Effector CD8-positive, alpha-beta T cell (primary cell): ENCODE measurements at places on chromosomes 3 and 15.

- DNase-seq: no peak
These were observed 30.0 kb upstream of the SLC41A3 start for GRCh38 chr3:126113733-126114442.

DNA sequence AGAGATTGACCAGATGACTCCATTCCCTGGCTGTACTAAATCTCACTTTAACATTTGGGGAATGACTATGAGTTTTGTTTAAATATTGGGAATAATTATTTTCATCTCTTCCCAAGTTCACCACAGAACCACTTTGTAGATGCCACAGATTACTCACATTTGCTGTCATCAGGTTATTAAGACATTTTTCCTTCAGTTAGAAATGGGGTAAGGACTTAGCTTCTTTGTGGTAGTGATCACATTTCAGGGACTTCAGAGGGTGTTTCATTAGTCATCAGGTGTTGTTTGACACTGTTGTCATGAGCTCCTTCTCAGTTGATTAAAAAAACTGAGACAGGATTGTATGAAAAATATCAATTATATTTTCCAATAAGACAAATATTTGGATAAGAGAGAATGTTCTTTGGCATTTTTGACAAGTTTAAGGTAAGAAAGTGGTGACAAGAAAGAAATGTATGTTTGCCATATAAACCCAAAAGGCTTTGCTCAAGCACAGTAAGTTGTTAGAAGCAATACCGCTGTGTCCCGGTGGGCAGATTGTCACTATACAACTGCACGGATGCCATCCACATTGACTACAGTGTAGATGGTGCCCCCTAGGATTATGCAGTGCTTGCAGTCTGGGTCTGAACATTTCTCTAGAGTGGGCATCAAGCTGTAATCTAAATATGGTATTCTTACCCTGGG lies 22.3 kb downstream of the FBXL2 start:
- no peak for DNase-seq

GRCh38 chr15:67415181-67415580 lies 105.8 kb upstream of the C15orf61 start:
- no peak for DNase-seq

- DNase-seq: no peak
These were observed 40.5 kb downstream of the FILIP1L start for GRCh38 chr3:100073714-100074307.

DNA sequence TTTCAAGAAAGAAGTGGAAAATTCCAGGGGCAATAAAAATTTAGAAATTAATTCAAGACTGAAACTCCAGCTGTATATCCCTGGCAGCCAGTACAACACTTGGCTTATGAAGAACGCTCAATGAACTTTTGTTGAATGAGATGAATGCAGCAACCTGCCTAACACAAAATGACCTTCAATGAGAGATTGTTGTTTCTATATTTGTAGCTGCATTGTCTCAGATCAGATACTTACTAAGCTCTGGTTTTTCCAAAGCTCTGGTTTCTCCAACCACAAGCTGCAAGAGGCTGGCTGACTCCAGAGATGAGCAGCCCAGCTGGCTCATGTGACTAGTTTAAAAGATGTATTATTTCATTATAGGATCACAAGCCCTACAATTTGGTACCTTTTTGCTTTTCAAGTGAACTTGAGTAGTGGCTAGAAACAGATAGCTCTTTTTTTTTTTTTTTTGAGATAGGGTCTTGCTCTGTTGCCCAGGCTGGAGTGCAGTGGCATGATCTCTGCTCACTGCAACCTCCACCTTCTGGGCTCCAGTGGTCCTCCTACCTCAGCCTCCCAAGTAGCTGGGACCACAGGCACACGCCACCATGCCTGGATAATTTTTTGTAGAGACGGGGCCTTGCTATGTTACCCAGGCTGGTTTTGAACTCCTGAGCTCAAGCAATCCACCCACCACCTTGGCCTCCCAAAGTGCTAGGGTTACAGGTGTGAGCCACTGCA lies 57.4 kb downstream of the UMPS start:
- DNase-seq: no peak

DNA sequence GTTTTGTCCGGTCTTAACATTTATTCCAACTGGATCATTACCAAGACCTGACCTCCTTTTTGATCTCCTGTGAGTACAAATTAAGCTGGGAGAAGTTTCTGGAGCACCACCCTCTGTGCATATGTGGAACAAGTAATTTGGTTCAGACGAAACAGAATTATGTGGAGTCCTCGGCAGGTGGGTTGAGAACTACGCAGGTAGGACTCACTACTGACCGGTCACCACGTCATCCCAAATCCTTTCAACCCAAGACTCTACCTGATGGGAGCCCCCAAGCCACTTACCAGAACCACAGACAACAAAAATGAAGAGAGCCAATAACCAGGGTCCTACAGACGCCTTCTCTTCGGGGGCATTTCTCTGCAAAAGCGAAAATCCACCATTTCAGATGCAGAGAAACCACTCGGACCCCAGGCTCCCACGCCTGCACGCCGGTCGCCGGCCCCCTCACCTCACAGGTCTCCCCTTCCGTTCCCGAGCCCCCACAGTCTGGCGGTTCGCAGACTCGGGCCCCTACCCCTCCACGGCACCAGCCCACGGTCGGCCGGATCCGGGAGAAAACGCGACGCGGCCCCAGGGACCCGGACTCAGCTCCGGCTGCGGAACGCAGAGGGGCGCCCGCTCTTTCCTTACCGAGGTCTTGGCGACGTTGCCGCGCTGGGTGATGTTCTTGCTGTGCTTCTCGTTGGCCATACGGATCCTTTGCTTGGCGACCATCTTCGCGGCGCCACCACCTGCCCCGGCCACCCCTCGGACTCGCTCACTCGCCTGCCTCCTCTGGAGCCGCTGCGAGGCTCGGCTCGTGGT lies 674 bp downstream of the SERP1 start:
- no peak for DNase-seq

DNA sequence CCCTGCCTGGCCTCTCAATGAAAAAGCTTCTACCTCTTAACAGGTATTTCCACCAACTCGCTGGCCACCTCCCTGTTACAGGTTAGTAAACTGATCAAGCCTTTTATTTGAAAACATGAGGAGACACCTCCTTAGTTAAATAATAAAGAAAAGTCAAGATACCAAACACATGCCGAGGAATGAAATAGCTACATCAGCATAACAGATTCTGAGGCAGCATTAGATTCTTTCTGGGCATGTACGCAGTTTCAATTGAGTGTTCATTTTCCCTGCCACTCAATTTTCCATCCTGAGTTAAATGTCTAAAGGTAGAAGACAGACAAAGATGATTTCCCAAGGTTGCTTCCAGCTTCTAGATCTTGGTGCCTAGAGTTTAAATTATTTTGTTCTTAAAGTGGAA lies 250.5 kb upstream of the LRTM1 start:
- no peak for DNase-seq

GRCh38 chr3:21441821-21442220 lies 309.2 kb downstream of the ZNF385D start:
- DNase-seq: no peak

GRCh38 chr15:77046704-77047412 lies 24.1 kb downstream of the TSPAN3 start:
- no peak for DNase-seq

DNA sequence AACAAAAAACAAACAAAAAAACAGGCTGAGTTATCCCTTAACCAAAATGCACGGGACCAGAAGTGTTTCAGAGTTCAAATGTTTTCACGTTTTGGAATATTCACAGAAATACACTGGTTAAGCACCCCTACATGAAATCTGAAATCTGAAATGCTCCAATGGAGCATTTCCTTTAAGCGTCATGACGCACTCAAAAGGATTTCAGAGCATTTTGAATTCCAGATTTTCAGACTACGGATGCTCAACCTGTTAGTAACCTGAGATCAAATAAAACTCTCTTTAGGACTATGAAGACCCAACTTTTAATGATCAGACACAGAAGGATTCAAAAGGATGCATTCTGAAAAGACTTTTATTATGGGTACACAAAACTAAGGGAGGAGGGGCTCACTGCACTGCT lies 9.6 kb downstream of the CLPX start:
- no peak for DNase-seq

DNA sequence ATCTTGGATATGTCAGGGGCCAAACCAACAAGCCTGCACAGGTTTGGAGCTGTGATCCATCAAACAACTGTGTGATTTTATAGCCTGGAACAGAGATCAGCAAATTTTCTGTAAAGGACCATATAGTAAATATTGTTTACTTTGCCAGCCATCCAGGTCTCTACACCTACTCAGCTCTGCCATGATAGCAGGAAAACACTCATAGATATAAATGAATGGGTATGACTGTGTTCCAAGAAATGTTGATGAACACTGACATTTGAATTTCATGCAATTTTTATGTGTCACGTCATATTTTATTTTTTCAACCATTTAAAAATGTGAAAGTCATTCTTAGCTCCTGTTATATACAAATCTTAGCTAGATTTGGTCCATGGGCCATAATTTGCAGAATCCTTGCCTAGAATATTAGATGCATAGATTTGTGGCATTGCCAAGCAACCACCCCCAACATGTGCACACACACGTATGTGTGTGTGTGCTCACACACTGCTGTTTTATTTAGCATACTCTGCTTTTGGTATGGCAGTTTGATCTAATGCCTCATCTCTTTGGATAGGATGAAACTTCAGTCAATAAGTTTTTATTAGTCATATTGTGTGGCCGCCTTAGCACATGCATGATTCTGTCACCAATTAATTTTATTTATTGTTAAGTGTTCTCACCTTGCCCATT lies 6.4 kb downstream of the ATXN7 start:
- no peak for DNase-seq

- no peak for DNase-seq
These were observed 78.2 kb downstream of the CCNL1 start for GRCh38 chr3:157081626-157082210.

GRCh38 chr3:73437828-73438227 lies 186.9 kb downstream of the PDZRN3 start:
- DNase-seq: no peak

GRCh38 chr3:171393032-171393744 lies 67.0 kb downstream of the TNIK start:
- no peak for DNase-seq

DNA sequence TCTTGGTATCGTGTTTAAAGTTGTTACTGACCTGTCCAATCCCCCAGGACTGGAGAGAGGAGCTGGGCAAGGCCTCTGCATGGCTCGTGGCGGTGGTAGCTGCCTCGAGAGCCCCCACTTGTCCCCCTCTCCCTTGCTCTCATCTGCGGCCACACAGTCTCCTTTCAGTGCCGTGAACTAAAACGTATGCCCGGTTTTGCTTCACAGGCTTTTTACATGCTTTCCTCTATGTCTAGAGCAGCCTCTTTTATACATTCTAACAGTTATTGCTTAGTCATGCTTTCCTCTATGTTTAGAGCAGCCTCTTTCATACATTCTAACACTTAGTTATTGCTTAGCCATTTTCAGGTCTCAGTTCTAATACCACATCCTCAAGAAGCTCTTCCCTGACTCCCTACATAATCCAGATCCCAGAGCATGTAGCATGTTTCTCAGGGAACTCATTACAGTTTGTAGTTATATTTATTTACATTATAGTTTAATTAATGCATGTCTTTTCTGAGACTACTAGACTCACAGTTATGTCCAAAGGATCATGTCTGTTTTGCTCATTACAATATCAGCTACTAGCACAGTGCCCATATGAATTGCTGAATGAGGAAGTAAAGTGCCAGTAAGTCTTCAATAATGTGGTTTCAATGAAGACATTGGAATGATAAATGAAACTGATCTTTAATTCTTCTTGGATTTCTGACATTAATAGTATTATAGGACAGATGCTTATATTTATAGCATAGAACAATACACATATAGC lies 66.5 kb upstream of the TBL1XR1 start:
- DNase-seq: no peak

- DNase-seq: no peak
These were observed 20.3 kb downstream of the XXYLT1 start for GRCh38 chr3:195250473-195251251.

- peak; percentile 13 for DNase-seq
These were observed at the start of gene NRROS for GRCh38 chr3:196639483-196640296. TSS of gene NRROS (plus strand) at chr3:196639694. CDS start at chr3:196654540, 14,846 bp downstream.

- no peak for DNase-seq
These were observed 1.2 kb downstream of the IGDCC4 start for GRCh38 chr15:65421360-65422215.

DNA sequence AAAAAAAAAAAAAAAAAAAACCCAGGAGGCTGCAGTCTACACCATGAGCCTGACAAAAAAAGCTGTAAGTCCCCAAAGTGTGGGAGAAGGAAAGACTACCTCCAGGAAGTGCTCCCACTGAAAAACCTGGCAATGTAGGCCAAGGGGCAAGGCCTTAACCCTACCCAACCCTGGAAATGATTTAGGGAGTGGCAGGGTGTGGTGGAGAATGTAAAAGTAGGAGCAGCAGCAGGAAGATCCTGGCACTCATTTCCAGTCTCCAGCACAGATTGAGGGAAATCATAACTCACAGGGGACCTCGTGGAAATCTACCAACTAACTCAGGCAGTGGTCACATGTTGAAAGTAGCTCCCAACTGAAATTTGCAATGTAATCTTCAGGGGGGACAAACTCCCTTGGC lies 839.5 kb downstream of the EPHA3 start:
- no peak for DNase-seq

DNA sequence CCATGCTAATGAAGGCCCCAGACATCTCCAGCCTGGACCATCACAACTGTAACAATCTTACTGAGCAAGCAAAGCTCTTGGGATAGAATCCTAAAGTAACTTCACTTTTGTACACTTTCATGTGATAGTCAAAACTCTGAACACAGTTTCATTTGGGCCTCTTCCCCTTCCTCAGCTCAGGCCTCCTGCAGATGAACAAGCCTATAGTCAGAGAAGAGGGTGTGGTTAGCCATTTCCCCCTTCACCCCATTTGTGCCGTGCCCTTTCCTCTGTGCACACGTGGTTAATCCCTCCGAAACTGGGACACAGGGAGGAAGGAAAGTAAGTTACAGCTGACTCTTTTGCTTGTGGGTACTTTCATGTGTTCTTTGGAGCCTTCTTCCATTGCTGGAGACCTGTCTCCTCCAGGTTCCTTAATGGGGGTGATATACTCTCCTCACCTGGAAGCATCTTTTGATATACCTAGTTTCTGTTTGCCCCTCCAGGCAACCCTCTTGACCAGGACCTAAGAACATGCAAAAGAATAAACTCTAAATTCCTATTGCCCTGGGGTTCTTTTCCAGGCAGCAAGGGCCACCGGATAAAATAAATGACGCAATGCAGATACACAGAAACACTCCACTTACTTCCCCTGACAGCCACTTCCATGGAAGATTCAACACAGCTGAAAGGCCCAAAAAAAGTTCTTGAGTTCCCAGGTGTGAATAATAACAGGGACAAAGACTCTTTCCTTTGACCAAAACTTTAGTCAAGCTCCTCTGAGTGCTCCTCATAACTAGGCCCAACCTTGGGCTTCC lies 29.6 kb upstream of the CSTA start:
- DNase-seq: no peak

GRCh38 chr3:124469555-124469954 lies 260.7 kb upstream of the UMPS start:
- no peak for DNase-seq

GRCh38 chr15:81391657-81392056 lies 17.6 kb upstream of the TMC3 start:
- no peak for DNase-seq

- peak; percentile 7 for DNase-seq
These were observed 27.6 kb downstream of the GNB5 start for GRCh38 chr15:52163321-52164190.
